D341Med (cell line): ENCODE measurements at places on chromosomes 4 and X.

GRCh38 chr4:118905566-118905965 is 16.9 kb downstream of the SYNPO2 start:
- DNase-seq: no peak

DNA sequence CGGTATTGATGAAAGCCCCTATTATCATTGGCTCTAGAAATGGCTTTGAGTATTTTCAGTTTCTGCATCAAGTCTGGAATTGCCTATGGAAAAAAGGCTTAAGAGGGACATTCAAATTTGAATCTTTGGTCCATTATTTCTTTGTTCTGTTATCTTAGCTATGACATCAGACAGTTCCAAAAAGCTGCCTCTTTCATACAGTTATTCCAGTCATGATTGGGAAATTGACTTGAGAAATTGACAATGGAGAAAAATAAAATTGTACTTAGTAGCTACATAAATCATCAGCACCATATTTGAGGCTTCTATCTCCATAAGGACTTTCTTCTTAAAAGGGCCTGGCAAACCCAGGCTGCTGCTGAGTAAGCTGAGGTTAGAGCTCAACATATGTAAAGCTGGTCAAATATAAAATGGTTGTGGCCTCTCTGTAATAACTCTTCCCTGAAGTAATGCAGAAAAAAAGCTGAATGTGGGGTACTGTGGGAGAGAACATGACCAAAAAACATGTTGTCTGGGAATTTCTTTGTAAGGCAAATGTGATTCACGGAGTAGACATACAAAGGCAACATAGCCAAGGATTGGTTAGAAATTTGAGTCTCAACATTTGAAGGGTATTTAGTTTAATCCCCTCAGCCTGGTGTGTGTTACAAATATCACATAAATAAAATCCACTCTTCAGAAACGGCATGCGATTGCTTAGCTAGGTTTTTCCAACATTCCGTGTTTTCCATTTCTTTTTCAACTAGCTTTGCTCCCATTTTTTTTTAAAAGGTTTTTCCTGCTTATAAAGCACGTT is 100.9 kb downstream of the LNX1 start:
- no peak for DNase-seq

GRCh38 chrX:124103966-124104365 is 142.5 kb downstream of the STAG2 start:
- no peak for DNase-seq

DNA sequence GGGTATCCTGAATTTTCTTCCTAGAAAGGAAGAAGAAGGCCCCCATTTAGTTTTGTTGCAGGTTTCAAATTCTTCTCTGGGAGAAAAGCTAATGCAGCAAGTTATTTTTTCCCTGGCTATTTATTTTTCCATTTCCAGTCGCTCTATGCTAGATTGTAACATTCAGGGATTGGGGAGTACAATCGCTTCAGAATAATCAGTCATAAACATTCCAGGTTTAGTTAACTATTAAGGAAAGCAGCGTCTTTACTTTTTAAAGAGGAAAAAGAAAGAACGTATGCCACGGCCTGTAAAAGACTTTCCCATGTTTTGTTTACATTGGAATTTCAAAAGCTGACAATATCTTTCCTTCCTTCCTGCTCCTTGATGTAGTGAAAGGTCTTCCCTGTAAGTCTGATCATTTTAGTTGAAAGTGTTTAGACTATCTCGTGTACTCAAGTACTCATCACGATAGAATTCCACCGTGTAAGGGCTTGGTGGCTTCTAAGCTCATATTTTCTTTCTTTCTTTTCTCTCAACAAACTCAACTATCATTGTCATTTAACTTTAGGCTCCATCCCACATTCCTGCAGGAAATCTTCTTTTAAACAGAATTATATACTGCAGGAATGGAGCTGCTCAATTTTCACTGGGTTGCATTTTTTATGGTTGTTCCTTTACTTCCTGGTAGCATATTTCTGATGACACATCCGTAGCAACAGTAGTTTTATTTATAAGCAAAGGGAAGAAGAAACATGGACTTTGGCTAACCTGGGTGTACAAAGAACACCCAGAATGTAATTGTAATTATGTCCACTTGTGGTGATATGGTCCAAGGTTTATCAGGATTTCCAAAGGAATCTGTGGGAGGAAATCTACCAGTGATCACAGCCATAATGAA is 213.1 kb upstream of the FAT1 start:
- DNase-seq: no peak

DNA sequence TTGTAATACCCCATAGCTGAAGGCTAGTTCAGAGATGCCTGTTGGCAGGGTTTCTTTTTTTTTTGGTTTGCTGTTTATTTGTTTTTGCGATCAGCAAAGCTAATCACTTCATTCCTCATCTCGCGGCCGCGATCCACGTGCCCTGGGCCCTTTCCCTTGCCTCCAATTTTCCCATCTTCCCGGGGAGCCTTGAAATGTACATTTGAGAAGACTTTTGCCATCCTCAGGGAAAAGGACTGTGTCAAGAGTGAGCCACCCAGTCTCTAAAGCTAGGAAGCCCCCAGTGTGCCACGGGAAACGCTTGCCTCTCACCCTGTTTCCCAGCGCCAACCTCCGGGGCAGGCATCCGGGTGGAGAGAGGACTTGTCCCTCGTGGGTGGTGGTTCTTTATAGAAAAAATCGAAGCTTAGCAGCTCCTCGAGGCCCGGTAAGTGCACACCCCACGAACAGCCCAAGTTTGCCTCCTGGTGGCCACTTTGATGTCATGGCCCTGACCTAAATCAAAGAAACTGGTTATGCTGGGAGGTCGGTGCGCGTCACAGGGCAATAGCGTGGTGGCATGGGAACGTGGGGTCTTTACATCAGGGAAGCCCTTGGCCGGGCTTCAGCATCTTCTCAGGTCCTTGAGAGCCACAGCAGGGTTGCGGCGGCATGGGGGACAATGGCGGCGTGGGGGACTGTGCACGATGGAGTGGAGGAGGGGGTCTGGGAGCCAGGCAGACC is 42.0 kb downstream of the MAP7D3 start:
- peak; percentile 68 for DNase-seq

- DNase-seq: peak; percentile 37
Measured at GRCh38 chr4:52657618-52658501, 1.2 kb downstream of the USP46 start.

GRCh38 chr4:23934223-23934622 is 44.4 kb upstream of the PPARGC1A start:
- DNase-seq: no peak

GRCh38 chrX:103157496-103158316 is 57.2 kb upstream of the BEX4 start:
- peak; percentile 42 for DNase-seq

DNA sequence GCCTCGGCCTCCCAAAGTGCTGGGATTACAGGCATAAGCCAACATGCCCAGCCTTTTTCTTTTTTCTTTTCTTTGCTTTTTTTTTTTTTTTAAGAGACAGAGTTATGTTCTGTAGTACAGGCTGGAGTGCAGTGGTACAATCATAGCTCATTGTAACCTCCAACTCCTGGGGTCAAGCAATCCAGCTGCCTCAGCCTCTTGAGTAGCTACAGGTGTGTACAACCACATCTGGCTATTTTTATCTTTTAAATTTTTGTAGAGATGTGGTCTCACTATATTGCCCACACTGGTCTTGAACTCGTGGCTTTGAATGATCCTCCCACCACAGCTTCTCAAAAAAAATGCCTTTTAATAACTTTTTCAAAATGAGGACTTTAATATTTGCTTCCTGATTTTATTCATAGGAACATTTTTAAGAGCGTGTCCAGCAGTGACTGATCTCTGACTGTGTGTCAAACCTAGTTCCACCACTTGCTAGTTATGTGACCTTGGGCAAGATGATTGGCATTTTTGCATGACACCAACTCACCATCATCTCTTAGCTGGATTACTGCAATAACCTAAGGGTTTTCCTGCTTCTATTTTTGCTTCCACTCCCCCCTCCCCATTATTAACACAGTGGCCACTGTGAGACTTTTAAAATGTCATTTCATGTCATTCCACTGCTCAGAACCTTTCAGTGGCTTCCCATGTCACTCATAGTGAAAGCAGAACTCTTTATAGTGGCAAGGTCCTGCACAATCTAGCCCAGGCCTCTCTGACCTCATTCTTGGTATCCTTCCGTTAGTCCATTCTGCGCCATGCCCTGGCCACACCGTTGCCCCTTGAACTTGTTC is 4.5 kb upstream of the TNIP3 start:
- no peak for DNase-seq

DNA sequence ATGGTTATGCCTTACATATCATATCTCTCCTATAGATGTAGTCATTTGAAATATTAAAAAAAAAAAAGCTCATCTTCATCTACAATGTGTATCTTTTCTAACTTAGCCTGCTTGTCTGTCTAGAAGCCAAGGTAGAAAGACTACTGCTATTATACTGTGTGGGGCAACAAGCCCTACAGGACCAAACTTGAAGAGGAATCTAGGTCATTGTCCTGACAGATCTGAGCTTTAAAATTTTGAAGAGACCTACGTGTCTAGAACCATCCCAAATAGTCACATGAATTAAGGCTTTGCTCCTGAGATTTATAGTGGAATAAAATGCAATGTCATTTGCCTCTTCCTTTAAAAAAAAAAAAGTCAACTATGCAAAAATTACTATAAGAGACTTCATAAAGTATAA is 95.8 kb downstream of the PALLD start:
- no peak for DNase-seq

GRCh38 chr4:47383829-47384427 is 79.6 kb downstream of the COMMD8 start:
- DNase-seq: peak; percentile 25

DNA sequence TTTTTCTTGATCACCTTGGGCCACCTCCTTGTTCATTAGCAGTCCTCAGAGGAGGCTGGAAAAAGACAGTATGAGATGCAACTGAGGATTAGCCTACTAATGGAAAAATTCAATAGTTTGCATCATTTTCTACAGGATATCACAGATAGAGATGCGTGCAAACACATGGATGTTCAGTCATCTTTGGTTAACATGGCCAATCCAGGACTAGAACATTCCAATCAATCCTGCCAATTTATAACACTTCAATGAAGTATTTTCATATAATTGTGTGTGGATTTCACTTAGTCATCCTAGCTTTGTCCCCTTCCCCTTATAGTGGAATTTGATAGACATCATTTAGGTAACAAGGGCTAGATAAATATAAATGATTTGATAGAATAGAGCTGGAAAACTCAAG is 42.7 kb downstream of the MAML3 start:
- DNase-seq: no peak

GRCh38 chrX:110003167-110004156 is 548 bp downstream of the TMEM164 start:
- DNase-seq: peak; percentile 34

GRCh38 chrX:24153178-24153795 is 3.8 kb downstream of the ZFX start:
- peak; percentile 25 for DNase-seq

GRCh38 chr4:122285285-122285684 is 93.5 kb upstream of the ADAD1 start:
- no peak for DNase-seq
